G401 (cell line): ENCODE measurements at places on chromosomes 7 and 10. TPM values are rescaled to one million over a fixed set of nuclear protein-coding genes. Genes with fewer than 3 reads are reported as not detected.

The CRPPA gene
- 0.25 and 0.58 TPM in 2 replicates for total RNA-seq

The SKIDA1 gene
- 22.3 and 22.8 TPM in 2 replicates for total RNA-seq

The TMEM139 gene
- total RNA-seq, result not detected in 2 replicates

The ARHGAP12 gene
- 21.6 and 40.5 TPM in 2 replicates for total RNA-seq

The IFIT1 gene
- 19.2 and 21.7 TPM in 2 replicates for total RNA-seq

The ZNF25 gene
- 0.78 and 1.2 TPM in 2 replicates for total RNA-seq

The ACSM6 gene
- total RNA-seq, result not detected in 2 replicates

The CYP26C1 gene
- 0.80 TPM in 1 of 2 replicates, not detected in the other for total RNA-seq
